ENCODE measurements at places on chromosomes 12 and 14.

DNA sequence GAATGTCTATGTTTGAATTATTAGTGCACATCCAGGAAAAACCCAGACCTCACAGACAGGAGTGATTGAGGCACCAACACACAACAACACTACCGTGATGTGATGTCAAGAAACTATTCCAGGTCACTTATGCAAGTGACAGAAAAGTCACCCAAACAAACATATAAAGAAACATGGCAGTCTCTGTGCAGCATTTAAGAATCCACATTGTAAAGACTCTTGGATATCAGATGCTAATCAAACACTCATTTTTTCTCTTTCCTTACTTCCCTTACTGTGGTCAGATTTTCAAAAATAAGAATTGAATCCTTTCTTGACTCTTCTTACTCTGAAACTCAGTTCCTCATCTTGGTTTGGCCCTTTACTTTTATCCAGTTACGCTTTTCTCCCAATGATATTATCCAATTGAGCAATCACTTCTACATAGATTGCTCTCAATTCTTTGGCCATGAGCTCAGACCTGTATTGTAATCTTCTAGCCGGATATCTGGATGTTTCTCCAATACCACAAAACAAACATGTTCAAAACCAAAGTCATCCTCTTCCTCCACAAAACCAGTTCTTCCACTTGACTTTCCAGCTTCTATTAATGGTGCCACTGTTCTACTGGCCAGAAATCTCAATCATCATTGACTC is 115.4 kb downstream of the DUSP6 start:
- no peak for DNase-seq

GRCh38 chr14:51544901-51545300 is 106.8 kb upstream of the FRMD6 start:
- no peak for DNase-seq

DNA sequence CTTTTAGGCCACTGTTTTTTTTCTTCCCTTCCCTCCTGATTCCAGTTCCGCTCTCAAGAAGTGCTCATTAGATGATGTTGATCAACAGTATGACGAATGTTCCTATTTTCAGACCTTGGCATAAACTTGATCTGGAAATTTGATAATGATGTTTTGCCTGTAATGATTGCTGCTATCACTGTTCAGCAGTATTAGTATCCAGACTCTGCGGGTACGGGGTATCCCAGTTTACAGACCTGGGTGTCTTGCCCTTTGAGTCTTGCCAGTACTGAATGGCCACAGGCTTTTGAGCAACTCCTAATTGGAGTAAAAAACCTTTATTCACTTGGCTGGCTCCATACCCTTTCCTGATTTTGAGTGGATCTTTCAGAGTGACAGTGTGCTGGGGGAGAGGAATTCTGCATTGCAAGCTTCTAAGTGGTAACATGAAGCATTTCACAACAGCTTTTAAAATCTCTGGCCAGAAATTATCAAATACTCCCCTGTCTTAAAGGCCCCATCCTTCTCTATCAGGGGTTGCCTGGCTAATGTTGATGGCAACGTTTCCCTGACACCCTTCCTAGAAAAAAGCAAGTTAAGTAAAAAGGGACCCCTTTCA is 5.9 kb upstream of the ASB8 start:
- DNase-seq, result no peak

DNA sequence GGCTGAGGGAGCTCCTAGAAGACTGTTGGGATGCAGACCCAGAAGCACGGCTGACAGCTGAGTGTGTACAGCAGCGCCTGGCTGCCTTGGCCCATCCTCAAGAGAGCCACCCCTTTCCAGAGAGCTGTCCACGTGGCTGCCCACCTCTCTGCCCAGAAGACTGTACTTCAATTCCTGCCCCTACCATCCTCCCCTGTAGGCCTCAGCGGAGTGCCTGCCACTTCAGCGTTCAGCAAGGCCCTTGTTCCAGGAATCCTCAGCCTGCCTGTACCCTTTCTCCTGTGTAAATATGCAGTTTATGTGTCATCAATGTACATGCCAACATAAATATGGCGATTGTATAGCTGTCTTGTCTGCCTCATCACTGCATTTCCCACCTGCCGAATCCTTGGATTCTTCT is 7.5 kb downstream of the AMHR2 start:
- no peak for DNase-seq

DNA sequence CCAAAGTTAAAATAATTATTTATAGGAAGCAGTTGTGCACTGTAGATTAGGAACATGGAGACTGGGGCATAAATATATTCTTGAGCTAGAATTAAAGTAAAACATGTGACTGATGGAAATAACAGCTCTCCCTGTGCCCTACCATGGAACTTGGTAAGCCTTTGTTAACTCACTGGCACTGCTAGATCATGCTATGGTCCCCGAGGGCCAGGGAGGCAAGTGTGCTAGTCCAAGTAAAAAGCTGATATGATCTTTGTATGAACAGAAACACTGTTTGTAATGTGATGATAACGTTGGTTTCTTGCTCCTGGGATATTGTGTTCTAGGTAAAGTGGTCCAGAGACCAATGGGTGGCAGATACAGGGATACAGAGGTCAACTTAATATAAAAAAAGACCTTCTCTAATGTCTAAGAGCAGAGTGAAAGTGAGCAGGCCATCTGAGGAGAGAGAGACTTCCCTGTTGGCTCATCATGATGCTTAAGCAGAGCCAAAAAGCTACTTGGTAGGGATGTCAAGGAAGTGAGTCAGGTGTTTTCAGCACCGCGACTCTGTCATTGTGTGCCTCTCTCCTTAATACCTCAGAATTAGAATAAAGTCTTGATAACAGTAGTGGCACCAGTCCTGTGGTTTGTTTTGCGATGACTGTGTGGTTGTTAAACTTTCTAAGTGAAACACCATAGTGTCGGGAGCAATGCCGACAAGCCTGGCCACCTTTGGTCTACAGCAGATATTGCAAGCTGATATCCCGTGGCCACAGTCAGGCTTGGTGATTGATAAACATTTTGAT is 27.6 kb downstream of the BICD1 start:
- DNase-seq, result no peak

All from body of pancreas (tissue), 4 donors.